ENCODE measurements at places on chromosomes 6 and 20.

- H3K4me1 ChIP-seq = 0 out of 2 replicates have a peak, but pooled peaks cover 3% of the 10 kb centered on the region
- no peaks in the 10 kb centered on the region for H3K27me3 ChIP-seq
- H3K36me3 ChIP-seq = no peaks in the 10 kb centered on the region
- no peak overlapping the region for H3K4me3 ChIP-seq
Observed at GRCh38 chr6:110613356-110613755, 136.9 kb upstream of the SLC22A16 start.

GRCh38 chr6:43776115-43776798, 6.2 kb downstream of the VEGFA start:
- no peaks in the 10 kb centered on the region for H3K27me3 ChIP-seq
- H3K4me3 ChIP-seq = no peak overlapping the region
- H3K27ac ChIP-seq = no peak overlapping the region
- no peak for DNase-seq
- peaks cover 22% of the 10 kb centered on the region for H3K4me1 ChIP-seq

DNA sequence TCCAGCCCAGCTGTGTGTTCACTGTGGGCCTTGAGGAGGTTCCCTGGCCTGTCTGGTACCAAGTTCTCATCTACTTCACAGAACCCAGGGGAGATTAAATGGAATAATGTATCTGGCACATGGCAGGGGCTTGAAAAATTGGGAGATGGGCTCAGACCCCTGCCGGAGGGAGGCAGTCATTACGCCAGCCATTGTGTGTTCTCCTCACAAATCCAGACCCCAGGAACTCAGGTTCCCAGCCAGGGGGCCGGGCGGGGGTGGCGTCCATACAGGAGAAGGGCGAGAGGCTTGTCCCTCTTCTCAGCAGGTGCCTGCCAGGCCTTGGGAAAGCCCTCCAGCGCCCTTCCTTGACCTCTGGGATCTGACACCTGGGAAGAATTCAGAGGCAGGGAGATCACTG, 8.1 kb downstream of the NOL4L start:
- DNase-seq = no peak
- H3K27me3 ChIP-seq = no peaks in the 10 kb centered on the region
- H3K4me3 ChIP-seq = no peak overlapping the region
- no peaks in the 10 kb centered on the region for H3K36me3 ChIP-seq

GRCh38 chr6:8194490-8194889, 92.1 kb upstream of the EEF1E1 start:
- no peak overlapping the region for H3K27ac ChIP-seq
- H3K36me3 ChIP-seq = no peaks in the 10 kb centered on the region
- no peak overlapping the region for H3K4me3 ChIP-seq
- no peaks in the 10 kb centered on the region for H3K4me1 ChIP-seq
- H3K27me3 ChIP-seq = no peaks in the 10 kb centered on the region

DNA sequence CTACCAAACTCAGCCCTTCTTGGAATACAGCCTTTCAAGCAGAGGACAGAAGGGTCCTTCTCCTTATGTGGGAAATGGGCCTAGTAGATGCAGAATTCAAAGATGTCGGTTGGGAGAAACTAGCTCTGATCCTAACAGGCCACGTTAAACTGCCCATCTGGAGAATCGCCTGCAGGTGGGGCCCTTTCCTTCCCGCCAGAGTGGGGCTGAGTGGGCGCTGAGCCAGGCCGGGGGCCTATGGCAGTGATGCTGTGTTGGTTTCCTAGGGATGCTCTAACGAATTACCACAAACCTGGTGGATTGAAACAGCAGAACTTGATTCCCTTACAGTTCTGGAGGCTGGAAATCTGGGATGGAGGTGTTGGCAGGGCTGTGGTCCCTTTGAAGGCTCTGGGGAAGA, 9.1 kb downstream of the MAPK13 start:
- no peak overlapping the region for H3K27ac ChIP-seq
- H3K36me3 ChIP-seq = no peaks in the 10 kb centered on the region
- no peaks in the 10 kb centered on the region for H3K4me1 ChIP-seq
- no peak overlapping the region for H3K4me3 ChIP-seq
- H3K27me3 ChIP-seq = no peaks in the 10 kb centered on the region

DNA sequence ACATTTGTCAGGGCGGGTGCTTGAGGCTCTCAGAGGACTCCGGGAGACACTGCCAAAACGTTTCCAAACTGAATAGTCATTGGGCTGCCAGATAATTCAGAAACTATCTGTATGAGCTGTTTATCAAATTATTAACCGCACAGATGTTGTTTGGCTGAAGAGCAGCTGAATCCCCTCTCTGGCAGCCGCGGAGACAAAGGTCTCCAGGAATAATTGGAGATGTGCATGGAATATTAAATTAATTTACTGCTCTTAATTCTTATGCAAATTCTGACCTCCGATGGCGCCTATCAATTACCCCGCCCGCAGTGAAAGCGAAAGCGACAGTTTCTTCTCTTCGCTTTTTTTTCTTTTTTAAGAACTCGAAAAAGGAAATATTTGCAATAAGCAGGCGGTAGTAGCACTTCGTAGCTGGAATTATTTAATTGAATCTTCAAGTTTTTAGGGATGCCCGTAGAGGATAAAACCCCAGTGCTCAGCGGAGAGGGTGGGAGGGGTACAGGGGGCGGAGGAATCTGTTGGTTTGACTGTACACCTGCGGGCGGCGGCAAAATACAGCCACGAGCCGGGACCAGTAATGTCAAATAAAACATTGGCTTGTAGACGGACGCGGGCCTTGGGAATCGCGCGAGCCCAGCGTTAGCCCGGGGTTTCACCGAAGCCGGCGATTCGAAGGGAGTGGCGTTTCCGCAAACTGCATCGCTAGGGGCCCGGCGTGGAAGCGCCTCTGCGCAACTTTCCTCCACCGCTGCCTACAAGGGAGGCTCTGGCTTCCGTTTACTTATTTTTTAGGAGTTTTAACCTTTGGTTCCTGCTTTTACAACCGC, 6.2 kb downstream of the LINC00237 start:
- H3K4me3 ChIP-seq = peak overlapping the region; percentile 71
- no peaks in the 10 kb centered on the region for H3K36me3 ChIP-seq
- DNase-seq = peak; percentile 29
- peaks cover 63% of the 10 kb centered on the region for H3K27me3 ChIP-seq
- H3K4me1 ChIP-seq = no peaks in the 10 kb centered on the region

DNA sequence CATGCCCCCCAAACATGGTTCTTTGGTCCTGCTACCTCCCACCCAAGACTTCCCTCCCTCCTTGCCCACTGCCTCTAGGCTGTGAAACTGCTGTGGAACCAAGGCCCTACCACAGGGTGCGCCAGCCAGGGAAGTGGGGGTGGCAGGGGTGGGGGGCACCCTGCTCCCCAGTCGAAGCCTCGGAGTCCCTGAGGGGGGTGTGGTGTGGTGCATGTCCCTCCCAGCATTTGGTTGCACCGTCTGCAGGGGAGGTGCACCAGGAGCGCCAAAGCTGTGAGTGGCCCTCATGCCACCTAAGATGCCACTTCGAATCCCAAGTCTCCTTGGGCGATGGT, 1.8 kb downstream of the RGS19 start:
- H3K27ac ChIP-seq = no peak overlapping the region
- peaks cover 22% of the 10 kb centered on the region for H3K27me3 ChIP-seq
- H3K4me1 ChIP-seq = peaks cover 13% of the 10 kb centered on the region
- no peak overlapping the region for H3K4me3 ChIP-seq

Measured in MM.1S (cell line).